ENCODE measurements at places on chromosomes 13 and 19.

DNA sequence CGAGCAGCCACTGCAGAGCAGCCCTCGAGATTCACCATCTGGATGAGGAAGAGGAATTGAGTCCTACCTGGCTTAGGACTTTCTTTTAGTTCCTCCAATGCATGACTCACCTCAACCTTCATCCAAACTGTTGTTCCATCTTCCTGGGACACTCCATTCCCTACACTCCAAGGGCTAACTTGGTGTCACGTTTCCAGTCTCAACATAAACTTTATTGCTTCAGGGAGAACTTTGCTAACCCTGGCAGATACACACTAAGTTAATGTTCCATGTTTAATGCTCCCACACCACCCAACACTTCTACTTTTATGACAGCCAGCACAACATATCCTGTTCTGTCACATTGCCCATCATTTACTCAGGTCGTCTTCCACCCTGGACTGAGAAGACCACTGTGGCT, 164.4 kb downstream of the RBM26 start:
- no peak for DNase-seq

- DNase-seq: no peak
Measured at GRCh38 chr13:71090990-71091389, 776.0 kb downstream of the DACH1 start.

- no peak for DNase-seq
Measured at GRCh38 chr13:80121038-80121437, 219.9 kb downstream of the SPRY2 start.

DNA sequence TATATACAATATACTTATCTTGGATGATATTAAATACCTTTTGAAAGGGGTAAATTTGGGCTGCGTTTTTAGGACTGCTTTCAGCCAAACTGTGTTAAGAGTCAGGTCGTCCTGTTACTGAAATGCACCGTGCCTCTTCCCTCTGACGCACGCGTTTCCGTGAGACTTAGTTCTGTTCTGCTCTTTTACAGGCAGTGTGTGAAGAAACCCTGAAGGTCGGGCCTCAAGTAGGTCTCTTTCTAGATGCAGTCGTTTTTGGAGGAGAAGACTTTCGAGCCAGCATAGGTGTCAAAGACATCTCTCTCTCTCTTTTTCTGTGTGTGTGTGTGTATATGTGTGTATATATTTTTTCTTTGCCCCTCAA, 107.0 kb downstream of the ZIC5 start:
- no peak for DNase-seq

DNA sequence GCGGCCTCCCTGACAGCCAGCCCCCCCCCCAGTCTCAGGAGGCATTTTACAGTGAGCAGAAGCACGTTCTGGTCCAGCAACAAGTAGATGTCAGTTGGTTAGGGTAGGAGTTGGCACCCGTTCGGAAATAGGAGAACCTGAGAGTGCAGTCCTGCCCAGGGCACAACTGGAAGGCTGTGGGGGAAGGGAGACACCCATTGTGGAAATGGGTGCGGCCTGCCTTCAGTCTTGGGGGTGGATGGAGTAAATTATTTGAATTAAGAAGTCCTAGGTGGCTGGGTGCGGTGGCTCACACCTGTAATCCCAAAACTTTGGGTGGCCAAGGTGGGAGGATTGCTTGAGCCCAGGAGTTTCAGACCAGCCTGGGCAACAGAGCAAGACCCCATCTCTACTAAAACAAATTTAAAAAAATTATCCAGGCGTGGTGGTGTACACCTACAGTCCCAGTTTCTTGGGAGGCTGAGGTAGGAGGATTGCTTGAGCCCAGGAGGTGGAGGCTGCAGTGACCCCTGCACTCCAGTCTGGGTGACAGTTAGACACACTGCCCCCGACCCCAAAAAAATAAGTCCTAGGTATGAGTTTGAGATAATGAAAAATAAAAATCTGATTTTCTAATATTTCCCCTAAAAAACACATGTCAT, 1.2 kb downstream of the CIRBP start:
- DNase-seq: no peak

GRCh38 chr19:45878043-45878794, 7.7 kb downstream of the IRF2BP1 start:
- DNase-seq: no peak

DNA sequence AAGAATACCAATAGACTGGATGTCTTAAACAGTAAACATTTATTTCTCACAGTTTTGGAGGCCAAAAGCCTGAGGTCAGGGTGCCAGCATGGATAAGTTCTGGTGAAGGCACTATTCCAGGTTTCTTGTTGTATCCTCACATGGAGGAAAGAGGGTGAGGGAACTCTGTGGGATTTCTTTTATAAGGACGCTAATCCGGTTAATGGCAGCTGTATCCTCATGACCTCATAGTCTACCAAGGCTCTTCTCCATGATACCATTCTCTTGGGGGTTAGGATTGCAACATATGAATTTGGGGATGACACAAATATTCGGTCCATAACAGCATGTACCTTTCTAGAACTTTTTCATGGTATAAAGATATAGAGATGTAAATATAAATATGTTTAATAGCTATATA, 412.0 kb downstream of the LMO7 start:
- DNase-seq: no peak

- DNase-seq: peak; percentile 71
Measured at GRCh38 chr19:2923510-2923909, 21.3 kb downstream of the ZNF77 start.

- DNase-seq: no peak
Measured at GRCh38 chr19:22619371-22619770, 14.8 kb upstream of the ZNF492 start.

DNA sequence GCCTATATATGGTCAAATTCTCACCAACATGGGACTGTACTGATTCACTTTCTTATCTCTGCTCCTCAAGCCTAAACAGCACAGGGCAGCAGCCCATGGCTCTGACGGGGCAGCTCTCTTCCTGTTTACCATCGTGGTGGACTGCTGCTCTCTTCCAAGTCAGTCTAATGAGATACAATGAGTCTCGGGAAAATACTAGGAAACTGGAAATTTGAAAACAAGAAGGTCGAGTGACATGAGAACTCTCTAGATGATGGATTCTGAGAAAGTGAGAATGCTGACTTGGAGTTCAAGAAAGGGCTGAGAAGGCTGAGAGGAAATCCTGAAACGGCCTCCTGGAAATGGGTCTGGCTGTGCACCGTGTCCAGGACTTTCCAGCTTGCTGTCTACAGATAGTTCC, 122.8 kb upstream of the ARGLU1 start:
- DNase-seq: no peak

GRCh38 chr19:30762651-30763050, 390.5 kb downstream of the ZNF536 start:
- DNase-seq: no peak

DNA sequence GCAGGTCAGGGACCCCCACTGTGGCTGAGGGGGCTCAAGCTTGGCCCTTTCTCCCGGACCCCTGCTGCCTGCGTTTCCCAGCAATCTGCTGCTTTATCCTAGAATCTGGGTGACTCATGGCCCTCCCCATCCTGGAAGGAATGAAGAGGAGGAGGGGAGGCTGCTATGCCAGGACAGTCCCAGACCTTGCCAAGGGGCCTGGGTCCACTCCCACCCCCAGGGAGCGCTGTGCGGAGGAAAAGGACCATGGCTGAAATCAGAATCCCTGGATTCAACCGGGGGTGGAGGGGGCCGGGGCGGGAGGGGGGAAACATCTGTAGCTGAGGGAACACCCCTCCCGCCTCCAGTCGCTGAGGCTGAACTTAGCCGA, 20.5 kb downstream of the ZNF114 start:
- peak; percentile 26 for DNase-seq

- no peak for DNase-seq
Measured at GRCh38 chr13:114230117-114230516, 4.6 kb upstream of the CDC16 start.

DNA sequence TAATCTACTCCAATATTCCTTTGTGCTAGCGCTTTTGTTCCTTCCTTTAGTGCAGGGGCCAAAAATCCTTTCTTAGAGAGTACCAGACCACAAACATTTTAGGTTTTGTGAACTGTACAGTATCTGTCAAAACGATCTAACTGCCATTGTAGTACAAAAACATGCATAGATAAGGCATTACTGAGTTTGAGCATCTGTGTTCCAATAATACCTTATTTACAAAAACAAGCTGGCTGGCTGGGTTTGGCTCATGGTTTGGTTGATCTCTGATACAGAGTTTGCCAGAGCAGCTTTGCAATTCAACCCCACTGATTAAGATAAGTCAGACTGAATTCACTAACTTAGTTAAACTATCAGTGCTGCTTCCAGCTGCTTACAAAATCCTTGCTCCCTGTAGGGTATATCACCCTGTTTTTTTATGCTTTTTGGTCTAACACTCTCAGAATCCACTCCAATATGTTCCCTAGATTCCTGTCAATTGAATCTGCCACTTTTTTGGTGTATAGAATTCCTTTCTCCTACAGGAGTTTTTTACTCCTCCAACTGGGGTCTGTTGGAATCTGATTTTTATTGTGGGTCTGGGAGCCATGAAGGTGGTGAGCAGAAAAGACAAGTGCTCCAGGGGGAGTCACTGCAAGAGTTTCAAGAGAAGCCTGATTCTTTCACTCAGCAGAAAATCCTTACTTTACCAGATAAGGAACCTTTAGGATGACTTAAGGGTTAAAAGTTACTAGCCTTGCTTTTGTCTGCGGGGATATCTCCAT, 1399.4 kb downstream of the EFNB2 start:
- no peak for DNase-seq

DNA sequence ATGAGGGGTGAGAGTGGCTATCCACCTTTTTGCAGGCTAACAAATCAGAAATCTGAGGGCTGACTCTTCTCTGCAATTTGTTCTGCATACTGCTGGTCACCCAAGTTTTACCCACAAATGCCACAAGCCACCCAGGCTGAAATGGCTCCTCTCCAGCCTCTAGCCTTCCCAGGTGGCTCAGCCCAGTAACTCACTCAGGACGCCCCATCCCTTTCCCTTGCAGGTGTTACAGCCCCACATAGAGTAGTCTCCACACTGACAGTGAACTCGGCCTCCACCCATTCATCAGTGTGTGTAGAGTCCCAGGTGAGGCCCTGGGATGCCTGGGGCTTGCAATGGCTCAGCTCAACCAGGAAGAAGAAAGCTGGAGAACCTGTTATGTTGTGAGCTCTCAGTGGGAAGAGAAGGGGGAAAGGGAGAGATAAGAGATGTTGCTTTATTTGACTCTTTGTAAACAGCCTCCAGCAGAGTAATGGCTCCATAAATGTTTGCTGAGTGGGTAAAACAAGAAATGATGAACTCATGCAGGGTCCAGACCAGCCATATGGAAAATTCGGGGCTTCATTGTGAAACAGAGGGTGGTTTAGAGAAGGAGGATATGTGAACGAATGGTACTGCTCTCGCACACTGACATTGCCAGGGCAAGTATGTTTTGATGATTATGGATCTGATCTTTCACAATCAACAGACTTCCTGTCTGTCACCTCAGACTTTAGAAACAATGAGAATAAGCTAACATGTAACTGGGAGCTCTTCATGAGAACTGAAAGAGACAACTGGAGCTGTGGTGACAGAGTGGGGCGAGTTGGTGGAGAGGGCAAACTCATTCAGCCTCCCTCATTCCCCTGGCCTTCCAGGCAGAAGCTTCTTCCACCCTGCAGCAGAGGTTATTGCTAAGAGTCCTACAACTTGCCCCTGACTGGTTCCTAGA, 74.2 kb upstream of the RFC3 start:
- DNase-seq: peak; percentile 55
